ENCODE measurements at places on chromosomes 4 and X.

- DNase-seq, result no peak
Observed at GRCh38 chr4:59571805-59572430, 1628.2 kb upstream of the ADGRL3 start.

- no peak for DNase-seq
Observed at GRCh38 chr4:82715731-82716617, 82.6 kb downstream of the SCD5 start.

- DNase-seq, result no peak
Observed at GRCh38 chr4:6190486-6190885, 9.9 kb downstream of the JAKMIP1 start.

DNA sequence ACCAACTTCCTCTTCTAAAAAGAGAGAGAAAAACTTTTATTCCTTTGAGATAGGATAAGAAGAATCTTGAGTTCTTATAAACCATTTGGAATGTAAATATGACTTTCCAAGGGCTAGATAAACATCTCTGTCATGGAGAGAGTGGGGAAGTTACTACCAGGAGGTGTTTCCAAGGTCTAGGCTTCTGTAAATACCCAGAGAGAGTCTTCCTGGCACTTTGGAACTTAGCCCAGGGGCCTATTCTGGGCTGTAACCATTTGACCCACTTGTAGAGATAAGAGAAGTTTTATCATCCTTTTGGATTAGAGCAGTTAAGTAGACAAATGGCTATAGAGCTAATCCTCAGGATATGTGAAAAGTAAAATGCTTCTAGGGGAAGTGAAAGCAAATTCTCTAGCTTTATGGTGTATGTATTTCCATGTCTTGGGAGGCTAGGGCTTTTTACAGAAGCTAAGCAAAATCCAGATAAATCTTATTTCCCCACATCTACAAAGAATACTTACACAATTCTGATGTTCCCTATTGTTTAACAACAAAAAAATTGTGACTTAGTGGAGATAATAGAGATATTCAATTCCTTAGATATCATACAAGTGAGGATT lies 51.1 kb downstream of the MCUB start:
- peak; percentile 1 for DNase-seq

DNA sequence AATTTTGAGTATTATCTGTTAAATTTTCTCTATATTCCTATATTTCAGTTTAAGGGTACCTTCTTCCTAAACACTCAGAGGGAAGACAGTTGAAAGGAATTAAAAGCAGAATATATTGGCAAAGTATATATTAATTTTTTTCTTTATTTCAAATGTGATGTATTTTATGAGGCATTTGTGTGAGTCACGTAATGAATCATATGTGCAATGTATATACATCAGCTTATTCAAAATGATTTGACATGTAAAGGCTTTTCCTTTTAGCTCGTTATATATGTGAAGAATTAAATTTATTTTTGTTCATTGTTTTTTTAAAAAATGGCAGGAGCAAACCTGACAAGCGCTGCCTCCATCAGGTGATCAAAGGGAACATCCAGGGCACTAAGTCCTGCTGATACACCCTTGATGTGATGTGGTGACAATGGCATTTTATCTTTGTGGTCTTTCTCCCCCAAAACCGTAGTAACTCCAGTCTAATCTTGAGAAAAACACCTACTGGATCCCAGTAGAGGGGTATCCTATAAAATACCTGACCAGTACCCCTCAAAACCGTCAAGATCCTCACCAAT lies 8.9 kb downstream of the WWC2 start:
- DNase-seq, result no peak

DNA sequence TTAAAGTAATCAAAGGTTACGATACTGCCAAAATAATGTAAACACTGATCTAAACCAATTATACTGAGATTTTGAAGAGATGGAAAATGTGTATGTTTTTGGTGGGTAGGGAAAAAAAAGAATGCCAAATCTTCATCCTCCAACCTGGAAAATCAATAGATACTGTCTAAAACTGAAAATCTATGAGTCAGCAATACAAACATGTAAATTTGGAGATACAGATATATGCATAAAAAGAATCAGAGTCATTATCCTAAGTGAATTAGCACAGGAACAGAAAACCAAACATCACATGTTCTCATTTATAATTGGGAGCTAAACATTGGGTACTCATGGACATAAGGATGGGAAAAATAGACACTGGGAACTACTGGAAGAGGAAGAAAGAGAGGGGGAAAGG lies 197.4 kb upstream of the TRPC5 start:
- DNase-seq, result no peak

GRCh38 chrX:96447161-96447560 lies 237.5 kb upstream of the DIAPH2 start:
- DNase-seq, result no peak

DNA sequence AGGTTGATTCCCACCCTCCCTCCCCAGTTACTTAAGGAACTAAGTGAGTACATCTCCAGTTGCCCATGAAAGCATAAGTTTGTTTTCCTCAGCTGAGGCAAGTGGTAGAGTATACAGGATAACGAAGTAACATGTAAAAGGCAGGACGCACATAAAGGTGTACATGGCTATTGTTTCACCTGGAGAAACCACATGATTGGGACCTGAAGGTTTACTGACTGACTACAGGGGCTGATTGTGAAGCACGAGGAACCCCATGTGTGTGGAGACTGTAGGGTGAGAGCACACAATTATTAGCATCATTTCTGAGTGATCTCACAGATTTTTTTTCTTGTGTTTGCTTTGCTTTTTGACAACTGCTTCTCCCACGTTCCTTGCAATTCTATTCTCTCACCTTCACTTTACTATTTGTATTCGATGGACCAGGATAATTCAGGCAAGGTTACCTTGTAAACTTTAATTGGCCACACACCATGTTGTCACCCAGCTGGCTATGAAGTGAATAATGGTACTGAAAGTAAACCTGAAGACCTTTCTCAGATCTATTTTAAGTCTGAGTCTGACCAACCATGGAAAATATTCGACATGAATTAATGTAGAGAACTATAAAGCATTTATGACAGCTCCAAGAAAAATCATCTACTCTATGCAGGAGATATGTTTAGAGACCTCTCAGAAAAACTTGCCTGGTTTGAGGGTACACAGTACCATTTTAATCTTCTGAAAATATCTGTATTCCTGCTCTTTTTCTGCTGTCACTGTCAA lies 102.5 kb upstream of the MYOZ2 start:
- DNase-seq, result no peak

DNA sequence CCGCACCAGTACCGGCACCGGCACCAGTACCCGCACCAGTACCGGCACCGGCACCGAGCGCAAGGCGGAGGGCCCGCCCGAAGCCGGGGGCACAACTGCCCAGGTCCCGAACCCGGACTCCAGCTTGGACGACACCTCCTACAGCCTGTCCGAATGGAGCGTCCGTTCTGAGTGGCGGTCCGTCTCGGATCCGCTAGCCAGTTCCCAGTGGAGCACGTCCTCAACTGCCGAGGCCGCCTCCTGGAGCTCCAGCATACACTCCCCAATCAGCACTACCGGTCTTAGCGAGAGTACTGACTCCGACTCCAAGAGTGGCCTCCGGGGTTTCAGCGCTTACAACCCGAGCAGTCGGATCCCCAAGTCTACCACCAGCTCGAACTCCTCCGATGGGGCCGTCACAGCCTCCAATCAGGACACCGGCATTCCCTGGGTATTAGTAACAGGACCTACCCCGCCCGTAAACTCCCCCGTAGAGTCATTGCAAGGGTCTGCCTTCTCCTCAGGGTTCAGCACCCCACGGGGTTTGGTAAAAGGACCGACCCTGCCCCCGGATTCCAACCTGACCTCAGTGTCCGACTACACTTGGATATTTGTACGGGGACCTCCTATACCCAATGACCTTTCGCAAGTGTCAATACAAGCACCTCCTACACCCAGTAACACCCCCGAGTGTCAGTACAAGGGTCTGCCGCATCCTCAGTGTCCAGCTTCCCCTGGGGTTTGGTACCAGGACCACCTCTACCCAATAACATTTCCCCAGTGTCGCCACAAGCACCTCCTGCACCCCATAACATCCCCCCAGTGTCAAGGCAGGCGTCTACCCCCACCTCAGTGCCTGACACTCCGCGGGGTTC lies 721 bp upstream of the MAOA start:
- no peak for DNase-seq

DNA sequence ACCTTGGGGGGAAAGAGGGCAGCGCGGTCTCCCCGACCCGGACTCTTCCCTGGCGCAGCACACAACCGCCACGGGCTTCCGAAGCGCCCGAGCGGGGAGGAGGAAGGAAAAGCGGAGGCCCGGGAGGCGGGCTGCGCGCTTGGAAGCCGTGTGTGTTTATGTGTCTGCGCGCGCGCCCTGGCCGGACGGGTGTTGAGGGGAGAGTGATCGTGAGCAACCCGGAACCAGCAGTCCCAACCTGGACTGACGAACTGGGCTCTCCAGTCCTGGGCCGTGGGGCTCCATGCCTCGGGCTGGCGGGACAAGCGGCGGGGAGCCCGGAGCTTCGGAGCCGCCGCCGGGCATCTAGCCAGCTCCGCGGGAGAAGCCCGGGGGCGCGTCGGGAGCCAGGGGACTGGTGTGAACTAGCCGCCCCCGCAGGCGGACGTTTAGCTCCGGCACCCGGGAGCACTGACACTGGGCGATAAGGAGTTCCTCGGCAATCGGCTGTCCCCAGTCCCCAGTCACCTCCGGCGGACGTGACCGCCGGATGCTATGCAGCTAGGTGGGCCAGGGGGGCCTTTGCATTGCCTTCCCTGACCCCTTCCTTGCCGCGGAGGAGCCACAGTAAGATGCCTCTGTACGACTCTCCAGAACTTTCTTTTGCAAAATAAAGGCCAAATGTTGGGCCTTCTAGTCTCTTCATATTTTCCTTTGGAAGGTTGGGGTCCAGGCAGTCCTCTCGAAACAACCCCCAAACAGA lies 74.8 kb upstream of the BCOR start:
- DNase-seq, result peak; percentile 26

DNA sequence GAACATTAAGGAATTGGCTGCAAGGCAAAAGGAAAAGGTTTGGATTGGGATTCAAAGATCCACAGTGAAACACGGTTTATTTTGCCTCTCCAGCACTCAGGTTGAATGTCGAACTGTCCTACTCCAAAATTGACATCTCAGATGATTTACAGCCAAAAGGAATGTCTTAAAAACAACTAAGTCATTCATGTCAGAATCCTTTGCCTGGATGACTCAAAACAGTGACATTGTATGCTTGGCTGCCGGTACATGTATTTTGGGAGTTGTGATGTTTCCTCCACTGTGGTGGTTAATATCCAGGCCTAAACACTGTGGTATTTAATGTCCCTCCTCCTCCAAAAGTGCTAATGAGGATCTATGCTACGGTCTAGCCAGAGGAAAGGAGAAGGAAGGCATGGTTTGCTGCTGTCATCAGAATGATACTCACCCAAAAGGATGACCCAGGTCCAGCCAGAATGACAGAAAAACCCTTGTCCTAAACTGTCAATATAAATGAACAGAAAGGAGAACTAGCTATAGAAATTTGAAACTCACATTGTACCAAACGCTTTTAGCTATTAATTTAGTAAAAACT lies 20.9 kb downstream of the PGM2 start:
- DNase-seq, result no peak

DNA sequence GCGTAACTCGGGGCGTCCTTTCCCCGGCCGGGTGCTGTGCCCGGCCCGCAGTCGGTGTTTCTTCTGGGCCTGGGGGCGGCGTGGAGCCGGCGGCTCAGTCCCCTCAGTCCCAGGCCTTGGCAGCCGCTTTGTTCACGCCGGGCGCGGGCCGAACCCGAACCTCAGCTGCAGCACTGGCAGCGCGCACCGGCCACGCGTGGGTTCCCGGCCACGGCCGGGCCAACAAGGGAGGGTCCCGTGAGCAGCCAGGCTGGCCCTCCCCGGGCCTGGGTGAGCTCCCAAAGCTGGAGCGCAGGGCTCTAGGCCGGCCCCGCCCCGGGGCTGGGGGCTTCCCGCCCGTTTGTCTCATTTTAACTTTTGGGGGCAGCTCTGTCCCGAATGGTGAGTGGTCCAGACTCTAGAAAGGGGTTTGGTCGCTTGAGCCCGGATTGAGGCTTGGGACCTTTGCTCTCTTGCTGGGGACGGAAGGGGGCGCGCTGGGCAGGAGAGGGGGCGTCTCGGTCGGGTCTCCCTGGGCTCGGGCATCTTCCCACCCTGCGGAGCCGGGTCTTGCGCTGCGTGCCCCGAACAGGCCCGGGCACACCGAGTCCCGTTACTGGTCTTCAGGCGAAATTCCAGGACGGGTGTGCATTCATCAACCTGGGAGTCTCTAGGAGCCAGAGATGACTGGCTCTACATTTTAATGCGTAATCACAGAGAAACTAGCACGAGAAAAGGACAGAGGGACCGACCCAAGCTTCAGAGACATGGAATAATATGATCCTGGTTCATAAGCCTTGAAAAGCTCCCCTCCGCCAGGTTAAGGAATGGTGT lies 177.1 kb downstream of the CBR4 start:
- no peak for DNase-seq

DNA sequence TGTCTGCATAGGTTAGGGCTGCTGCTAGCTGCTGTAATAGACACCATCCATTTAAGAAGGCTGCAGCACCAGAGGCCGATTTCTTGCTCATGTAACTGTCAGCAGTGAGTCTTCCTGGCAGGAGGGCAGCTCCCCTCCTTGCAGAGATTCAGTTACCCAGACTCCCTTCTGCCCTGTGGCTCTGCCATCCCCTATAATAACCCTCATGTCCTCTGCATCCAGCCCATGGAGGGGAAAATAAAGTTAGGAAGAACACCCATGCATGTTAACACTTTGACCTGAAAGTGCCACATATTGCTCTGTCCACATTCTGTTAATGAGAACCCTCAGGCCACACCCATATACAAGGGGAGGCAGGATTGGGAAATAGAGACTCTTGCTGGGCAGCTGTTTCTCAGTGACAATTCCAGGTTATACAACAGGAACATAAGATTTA lies 5.4 kb downstream of the STBD1 start:
- DNase-seq, result no peak

- no peak for DNase-seq
Observed at GRCh38 chrX:72394518-72395170, 88.9 kb upstream of the CITED1 start.

DNA sequence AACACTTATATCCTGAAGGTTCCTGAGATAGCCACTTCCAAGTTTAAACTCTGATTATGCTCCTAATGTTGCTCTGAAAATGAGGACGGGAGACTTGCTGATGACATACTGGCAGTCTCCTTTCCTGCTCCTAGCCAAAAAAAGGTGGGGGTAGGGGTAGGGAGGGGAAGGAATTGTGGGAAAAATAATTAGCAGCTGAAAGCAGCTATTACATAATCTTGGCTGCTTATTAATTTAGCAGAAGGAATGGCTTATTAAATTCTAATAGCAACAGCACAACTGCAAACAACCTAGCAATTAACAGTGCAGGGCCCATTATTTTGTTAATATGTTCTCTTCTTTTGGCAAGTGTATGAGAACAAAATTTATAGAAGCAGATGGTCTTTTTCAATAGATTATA lies 2.0 kb upstream of the AP1S2 start:
- no peak for DNase-seq

- peak; percentile 4 for DNase-seq
Observed at GRCh38 chrX:70998411-70999027, 67.6 kb upstream of the SLC7A3 start.

- DNase-seq, result peak; percentile 47
Observed at GRCh38 chr4:72112514-72113156, 80.8 kb downstream of the NPFFR2 start.

DNA sequence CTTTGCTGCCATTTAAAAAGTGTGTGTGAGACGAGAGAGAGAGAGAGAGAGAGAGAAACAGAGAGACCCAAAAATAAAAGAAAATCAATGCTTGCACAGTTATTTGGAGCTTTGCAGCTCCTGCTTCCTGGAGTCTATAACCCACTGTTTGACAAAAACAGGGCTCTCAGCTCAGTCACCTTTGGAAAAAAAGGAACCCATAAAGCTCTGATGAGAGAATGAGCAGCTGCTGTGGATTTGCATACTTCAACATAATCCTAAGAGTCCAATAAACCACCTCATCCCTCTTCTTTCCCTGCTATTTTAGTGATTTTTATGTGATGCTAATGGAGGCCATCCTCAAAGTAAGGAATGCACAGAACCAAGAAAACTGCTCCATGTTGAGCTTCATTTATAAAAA lies 50.3 kb downstream of the USP26 start:
- no peak for DNase-seq
